ENCODE measurements at places on chromosomes 6 and 20.
A peak's percentile ranks its signal among the peaks of the same experiment; 100 is the strongest.

- DNase-seq = peak; percentile 74
Observed at GRCh38 chr6:13769655-13770053, 44.7 kb downstream of the MCUR1 start.

DNA sequence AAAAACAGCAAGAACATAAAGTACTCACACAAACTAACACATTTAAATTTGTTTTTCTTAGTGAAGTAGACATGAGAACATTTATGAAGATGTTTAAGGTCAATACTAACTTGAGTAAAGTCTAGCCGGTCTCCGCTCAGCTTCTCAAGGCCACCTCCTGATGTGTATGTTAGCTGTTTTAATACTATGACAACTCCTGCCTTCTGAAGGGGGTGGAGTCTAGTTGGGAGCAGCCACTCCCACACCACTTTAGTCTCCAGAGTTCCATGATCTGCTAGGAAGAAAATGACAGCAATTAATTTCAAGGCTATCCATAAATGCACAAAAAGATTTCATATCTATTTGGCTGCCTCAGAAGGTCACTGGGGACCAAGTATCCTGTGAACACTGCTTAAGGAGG is at the start of gene GSTA3:
Gene GSTA3 (minus strand): TSS at position 168 of the 400 bp plus-strand sequence. CDS start 3,864 bp downstream, outside the sequence.
- DNase-seq = no peak

DNA sequence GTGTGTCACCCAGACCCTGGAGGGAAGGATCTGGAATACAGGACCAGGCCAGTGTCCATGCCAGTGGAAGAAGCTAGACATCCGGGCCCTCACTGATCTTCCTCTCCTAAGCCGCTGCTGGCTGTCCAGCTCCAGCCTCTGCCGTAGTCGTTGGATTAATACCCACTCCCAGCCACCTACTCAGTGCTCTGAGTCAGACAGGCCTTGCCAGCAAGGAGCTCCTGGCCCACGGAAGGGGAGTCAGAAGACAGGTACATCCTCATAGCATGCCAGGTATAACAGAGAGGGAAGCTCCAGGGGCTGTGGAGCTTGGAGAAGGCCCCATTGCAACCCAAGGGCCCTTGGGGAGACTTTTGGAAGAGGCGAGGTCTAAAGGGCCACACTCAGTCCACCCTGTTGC is 49.0 kb downstream of the STK35 start:
- DNase-seq = no peak

GRCh38 chr6:167827583-167828324 is 1.0 kb downstream of the AFDN start:
- no peak for DNase-seq

DNA sequence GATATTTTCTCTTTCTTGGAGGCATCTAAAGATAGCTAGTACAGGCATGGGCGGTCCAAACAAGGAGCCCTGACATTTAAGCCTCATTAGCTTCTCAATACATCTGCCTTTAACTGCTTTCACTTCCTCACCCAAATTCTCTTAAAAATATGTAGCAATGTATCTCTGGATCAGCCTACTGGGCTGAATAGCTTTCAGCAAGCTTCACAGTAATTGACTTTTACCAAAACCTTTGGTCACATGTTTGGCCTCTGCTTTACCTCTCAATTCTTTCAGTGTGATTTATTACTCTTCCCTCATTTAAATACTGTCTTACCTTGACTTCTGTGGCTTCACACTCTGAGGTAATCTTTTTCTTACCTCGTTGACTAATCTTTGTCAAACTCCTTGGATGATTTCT is 1618.1 kb downstream of the GRIK2 start:
- no peak for DNase-seq

GRCh38 chr6:4004249-4004648 is 74.7 kb downstream of the FAM217A start:
- no peak for DNase-seq

DNA sequence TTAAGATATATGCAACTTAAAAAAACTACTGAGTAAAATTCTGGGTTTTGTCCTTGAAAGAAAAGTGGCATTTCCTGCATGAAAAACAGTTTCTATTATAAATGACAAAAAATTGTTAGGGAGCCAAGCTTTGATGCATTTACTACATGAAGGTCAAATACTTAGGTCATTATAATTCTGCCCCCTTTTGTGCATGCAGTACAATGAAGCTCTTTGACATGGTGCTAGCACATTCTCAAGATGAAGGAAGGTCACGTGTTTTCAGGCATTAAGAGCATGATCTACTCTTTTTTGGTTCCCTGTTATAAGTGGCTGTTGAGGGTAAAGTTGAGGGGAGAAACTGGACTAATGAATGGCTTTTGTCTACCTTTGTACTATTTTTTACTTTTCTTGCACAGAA is 72.7 kb downstream of the FOXO3 start:
- DNase-seq = no peak

- DNase-seq = no peak
Observed at GRCh38 chr6:89974834-89975233, 80.6 kb downstream of the GJA10 start.

GRCh38 chr6:77650098-77650663 is 2.7 kb upstream of the MEI4 start:
- peak; percentile 84 for DNase-seq

GRCh38 chr6:4672772-4673171 is 103.4 kb upstream of the CDYL start:
- DNase-seq = no peak

- no peak for DNase-seq
Observed at GRCh38 chr6:27604986-27605385, 132.1 kb upstream of the ZNF184 start.

DNA sequence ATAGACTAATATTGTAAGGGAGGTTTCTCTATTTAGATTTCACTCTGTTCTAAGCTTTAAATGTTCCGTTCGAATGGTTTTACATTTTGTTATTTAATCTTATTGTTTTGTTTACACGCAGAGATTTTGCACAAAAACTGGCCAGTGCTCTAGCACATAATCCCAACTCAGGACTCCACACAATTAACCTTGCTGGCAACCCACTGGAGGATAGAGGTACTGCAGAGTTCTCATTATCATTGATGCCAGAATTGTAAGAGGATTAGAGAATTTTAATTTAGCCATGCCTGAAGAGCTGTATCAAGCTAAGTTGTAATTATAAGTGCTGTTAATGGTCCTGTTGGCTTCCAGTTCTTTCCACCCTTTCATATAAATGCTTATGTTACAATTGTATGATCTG is 179.7 kb upstream of the SCGN start:
- no peak for DNase-seq

DNA sequence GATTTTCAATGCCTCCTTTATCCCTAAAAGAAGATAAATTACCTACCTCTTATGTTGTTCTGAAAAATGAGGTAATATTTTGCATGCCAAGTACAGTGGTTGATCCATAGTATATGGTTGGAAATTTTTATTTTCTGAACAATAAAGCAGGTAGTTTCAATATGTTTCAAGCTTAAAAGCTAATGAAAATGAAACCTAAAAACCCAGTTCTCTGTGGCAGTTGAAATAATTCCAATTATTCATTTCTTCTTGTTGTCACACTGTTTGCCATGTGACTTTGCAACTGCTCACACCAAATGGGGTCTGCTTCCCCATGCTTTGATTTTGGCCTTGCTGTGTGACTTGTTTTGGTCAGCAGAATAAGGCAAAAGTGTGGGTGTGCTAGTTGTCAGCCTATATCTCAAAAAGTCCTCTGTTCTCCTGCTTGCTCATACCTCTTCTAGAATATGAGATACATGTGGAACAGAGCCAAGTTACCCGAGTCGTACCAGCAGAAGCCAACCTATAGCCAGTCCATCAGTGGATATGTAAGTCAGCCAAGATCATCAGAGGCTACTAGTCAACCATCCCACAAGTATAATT is 197.2 kb upstream of the THEMIS start:
- DNase-seq = no peak

Data from mesenteric fat pad (tissue), 1 donor.